Tongue (tissue), 3 donors: ENCODE measurements at places on chromosomes 3 and 15.

DNA sequence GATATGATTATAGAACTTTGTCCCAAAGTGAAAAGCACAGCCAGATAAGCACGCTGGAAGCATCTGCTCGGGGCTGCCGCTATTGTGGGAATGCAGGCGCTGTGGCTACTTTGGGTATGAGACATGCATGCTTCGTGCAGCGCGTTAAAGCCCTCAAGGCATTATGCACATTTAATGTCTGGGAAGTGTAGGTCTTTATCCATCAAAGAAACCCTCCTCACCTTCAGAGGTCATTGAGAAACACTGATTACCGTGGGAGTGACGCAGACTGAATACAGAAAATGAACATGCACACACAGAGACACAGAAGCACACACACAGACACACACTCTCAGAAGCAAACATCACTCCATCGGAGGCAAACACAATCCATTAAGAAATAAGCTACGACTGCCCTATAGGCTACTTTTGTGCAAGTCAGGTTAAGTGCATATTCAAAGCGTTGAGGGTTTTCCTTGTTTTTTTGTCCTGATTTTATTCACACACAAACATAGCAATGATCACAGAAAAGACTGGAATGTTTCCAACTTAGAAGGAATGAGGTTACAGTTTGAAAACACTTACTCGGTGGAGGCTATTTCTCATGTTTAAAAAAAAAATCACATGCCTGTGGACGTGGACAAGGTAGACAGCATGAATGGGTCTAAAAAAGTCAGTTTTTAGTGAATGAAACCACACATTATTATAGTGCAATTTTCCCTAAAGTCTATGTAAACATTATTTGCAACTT, 68.5 kb downstream of the PLCH1 start:
- DNase-seq = peak; percentile 76

- no peak for DNase-seq
Measured at GRCh38 chr15:99336794-99337193, 85.5 kb downstream of the LRRC28 start.

DNA sequence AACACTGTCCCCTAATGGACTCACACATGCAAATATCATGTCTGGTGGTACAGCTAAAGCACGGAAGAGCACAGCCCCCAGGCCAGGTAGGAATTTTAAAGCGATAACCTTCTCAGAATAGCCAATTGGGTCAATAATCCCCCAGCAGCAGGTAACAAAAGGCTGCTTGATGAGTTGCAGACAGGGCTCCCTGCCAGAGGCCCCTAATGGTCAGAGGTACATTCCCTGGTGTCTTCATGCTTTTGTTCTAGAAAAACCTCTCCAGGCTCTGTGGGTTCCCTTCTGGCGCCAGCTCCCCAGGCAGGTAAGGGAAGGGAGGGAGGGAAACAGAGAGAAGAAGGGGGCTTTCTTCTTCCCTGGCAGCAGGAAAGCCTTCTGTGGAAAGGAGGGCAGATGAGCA, 43.4 kb upstream of the PRTG start:
- no peak for DNase-seq

- DNase-seq = no peak
Measured at GRCh38 chr3:106332884-106333283, 464.1 kb upstream of the CBLB start.

DNA sequence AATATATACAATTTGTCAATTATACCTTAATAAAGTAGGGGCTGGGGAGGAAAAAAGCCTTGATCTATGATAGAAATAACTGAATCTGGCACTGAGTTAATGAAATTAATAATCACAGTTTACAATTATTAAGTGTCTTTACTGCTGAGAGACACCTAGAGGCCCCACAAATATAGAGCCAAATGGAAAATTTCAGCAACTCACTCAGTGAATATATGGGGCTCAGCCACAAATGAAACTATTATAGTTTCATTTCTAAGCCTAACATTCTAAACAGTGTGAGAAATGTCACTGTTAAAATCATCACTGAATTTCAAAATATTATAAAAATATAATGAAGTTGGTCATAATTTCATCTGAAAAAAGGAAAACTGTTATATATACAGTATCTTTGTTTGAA, 40.3 kb downstream of the GNB4 start:
- DNase-seq = no peak

GRCh38 chr15:75355369-75355768, 8.5 kb downstream of the NEIL1 start:
- no peak for DNase-seq

GRCh38 chr15:80431635-80432344, 27.6 kb downstream of the ARNT2 start:
- no peak for DNase-seq

GRCh38 chr3:157201648-157202278, 41.8 kb upstream of the CCNL1 start:
- peak; percentile 33 for DNase-seq

DNA sequence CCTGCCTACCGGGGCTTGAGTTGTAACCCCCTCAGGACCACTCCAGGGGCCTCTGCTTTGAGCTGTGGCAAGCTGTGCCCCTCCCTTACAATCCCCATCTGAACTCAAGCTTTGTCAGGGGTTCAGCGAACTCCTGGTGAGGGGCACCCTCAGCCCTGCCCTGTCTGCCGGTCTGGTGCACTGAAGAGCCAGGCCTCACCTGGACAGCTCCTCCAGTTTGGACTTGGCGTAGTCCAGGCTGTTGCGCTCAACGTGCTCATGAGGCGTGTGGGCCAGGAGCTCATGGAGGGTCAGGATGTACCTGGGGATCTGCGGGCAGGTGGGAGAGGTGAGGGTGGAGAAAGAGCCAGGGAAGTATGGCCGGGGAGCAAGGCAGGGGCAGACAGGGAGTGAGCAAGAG, 59.4 kb downstream of the RASGRF1 start:
- DNase-seq = no peak

- no peak for DNase-seq
Measured at GRCh38 chr15:40048211-40048792, 9.3 kb upstream of the SRP14 start.

DNA sequence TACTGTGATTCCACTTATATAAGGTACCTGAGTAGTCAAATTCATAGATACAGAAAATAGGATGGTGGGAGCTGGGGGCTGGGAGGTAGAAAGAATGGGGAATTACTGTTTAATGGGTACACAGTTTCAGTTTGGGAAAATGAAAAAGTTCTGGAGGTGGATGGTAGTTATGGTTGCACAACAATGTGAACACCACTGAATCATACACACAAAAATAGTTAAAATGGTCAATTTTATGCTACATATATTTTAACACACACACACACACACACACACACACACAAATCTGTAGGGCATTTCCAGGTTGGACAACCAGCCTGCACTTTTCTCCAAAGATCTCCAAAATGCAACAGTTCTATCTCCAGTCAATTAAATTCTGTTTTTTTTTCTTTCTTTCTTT, 1.4 kb downstream of the CCDC32 start:
- no peak for DNase-seq

DNA sequence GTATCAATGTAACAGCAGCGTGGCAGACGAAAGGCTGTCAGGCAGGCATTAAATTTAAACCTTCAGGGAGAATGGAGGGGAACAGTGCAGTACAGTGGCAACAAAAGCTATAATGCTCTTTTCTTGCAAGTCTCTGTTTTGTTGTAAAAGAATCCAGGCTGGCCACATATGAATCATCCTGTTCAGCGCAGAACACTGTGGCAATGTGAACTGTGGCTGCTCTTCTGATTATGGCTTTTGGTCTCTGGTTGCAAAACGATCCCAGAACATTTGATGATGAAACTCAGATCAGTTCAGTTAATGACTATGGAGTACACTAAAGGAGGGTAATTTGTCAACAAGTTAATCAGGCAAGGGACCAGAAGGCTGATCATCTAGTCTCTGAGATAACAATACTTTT, 219.7 kb upstream of the SGO1 start:
- no peak for DNase-seq

DNA sequence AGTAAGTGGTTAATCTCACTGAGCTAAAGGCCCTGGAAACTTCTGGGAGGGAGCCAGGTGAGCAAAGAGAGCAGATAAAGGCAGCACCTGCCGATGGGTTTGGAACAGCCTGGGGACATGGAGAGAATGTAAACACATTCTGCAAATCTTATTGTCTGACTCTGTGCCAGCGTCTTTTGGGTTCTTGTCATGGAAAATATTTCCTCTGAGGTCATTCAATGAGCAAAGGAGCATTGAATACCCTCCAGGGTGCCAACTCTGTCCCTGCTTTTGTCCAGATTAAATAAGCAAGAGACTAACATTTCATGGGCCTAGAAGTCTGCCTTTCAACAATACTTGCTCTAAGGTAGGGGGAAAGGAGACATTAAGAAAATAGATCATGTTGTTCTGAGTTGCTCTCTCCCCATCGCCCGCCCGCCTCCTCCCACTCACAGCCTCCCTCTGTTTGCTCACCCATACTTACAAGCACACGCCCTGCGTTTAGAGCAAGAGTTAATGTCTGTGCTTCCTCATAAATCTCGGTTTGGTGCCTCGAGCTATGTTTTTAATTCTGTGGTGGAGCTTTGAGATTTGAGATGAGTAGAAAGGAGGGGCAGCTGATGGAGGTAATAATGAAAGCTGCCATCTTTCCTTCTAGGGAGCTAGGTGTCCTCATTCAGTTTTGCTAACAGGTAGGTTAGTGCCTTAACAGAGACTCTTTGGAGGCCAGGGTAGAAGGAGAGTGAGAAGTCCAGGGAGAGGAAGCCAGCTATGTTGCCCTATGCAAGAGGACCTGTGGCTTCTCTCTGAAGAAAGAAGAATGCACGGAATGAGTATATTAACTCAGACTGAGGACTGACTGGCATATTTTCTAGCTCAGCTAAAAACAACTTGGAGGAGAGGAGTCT, 132.9 kb downstream of the TPRG1 start:
- DNase-seq = peak; percentile 75

DNA sequence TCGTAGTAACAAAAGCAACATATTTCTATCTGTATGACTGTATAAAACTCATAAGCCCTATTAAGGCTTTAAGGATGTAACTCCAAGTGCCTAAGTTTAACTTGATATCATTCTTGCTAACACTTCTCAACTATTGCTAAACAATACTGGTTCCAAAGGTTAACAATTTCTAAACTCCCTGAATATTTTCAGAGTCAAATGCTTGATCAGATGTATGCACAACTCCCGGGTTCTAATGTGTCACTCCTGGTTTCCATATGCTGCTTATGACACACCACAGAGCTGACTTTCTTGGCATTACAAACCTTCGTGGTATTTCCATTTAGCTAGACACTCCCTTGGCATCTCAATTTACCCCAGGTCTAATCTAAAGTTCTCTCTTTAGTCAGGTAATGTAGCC, 26.3 kb downstream of the DZIP1L start:
- no peak for DNase-seq

DNA sequence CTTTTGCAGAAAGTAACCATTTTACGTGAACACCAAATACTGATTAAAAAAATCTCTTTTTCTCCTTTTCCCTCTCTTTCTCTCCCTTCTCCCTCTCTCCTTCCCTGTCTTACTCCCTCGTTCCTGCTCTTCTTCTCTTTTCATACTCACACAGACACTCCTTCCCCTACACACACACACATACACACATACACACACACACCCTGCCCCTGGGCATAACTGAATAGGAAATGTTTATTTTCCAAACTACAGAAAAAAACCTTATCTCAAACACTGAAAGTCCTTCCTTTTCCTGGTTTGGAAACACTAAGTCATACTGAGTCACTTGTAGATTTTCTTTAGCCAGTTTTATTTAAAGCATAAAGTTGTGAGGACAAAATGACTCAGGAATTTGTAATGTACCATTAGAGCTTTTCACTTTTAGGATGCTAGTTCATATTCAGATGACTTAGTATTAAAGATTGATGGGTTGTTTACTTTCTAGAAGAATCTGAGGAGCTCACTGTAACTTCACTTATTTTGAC, 62.4 kb downstream of the MBNL1 start:
- no peak for DNase-seq

DNA sequence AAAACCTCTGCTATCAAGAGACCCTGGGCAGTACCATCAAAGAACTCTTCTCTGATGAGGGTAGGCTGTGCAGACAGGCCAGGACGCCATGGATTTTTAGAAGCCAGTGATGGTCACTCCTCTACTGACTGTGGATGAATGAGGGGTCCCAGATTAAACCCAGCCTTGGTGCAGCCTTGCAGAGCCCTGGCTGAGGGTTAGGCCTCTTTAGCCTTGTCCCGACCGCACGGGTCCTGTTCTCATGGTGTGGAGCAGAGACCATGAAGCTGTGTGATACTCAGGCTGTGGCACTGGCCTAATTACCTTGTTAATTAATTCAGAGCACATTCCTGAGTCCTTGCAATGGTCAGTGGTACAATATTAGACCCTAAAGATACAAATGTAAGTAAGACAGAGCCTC, 71.7 kb downstream of the FBN1 start:
- DNase-seq = no peak

DNA sequence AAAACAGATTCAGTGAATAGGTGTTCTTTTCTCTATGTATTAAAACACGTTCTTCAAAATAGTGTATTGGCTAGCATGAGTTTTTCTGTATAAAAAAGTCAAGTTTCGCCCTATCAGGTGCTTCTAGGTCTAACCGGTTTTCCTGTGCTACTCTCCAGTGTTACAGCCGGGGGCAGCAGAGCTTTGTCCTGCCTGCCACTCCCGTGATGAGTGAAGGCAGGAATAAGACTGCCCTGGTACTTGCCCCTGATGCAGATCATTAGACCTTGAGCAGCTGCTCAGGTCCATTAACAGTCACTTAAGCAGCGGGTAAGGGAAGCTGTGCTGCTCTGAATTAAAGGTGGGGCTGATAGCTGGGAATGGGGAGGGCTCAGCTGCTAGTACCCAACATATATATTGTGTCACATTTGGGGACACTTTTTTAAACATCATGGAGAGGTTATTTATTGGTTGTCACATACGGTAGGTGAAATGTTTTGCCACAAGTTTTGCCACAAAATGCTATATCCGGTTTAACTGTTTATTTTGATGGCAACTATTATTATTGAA, 1.3 kb upstream of the UNC13C start:
- peak; percentile 61 for DNase-seq

GRCh38 chr15:77022646-77023575, 28.0 kb downstream of the PSTPIP1 start:
- DNase-seq = no peak

DNA sequence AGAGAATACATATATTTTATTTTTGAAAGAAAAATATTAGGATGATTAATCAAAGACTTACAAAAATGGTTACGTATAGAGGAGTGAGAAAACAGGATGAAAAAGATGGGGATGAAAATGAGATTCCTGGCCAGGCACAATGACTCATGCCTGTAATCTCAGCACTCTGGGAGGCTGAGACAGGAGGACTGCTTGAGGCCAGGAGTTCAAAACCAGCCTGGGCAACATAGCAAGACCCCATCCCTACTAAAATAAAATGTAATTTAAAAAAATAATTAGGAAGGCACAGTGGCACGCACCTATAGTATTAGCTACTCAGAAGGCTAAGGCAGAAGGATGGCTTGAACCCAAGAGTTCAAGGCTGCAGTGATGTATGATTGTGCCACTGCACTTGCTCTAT, 11.9 kb downstream of the MYO9A start:
- no peak for DNase-seq

- no peak for DNase-seq
Measured at GRCh38 chr3:23576379-23576959, 229.3 kb upstream of the UBE2E1 start.

DNA sequence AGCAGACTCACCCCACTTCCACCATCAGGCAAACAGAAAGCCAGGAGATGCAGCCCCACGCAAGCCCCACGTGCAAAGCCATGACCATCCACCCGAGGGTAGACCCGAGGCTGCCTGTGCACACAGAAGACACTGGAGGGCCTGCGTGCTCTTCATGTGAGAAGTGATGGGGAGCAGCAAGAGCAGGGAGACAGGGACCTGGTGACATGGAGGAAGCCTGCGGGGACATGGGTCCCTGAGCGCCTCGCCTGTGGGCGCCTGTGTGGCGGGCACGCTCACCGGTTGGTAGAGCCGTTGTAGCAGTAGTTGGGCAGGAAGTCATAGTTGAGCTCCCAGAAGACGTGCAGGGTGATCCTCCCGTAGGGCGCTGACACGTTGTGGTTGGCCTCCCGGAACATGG, 65.0 kb downstream of the NIPA2 start:
- no peak for DNase-seq
